ENCODE measurements at places on chromosomes 11 and 22. TPM values are rescaled to one million over a fixed set of nuclear protein-coding genes. Genes with fewer than 3 reads are reported as not detected.

The CDC42BPG gene
- 0.13 TPM for total RNA-seq

The SYNGR1 gene
- total RNA-seq = 7.2 TPM

The CYP2D6 gene
- total RNA-seq = 0.43 TPM

The GAL3ST3 gene
- total RNA-seq = 0.13 TPM

The CD248 gene
- total RNA-seq = 51.9 TPM

The MYEOV gene
- 1.2 TPM for total RNA-seq

The MS4A6E gene
- total RNA-seq = not detected

The OR51A2 gene
- total RNA-seq = not detected

The GTF2H1 gene
- 64.6 TPM for total RNA-seq

The FGF4 gene
- total RNA-seq = not detected

The CASP5 gene
- total RNA-seq = not detected

The KRTAP5-9 gene
- not detected for total RNA-seq

The HEPHL1 gene
- not detected for total RNA-seq

The SOX6 gene
- total RNA-seq = 2.5 TPM

The BBOX1 gene
- not detected for total RNA-seq

The LRRC32 gene
- total RNA-seq = 45.1 TPM

The SDHD gene
- 181 TPM for total RNA-seq

The FAM118A gene
- total RNA-seq = 21.9 TPM

The FAT3 gene
- 1.1 TPM for total RNA-seq

The RAB39A gene
- not detected for total RNA-seq

The OR52N4 gene
- not detected for total RNA-seq

The HORMAD2 gene
- not detected for total RNA-seq

The MS4A3 gene
- not detected for total RNA-seq

The ZNF280B gene
- 0.13 TPM for total RNA-seq

The PATE4 gene
- not detected for total RNA-seq

The MOV10L1 gene
- 1.5 TPM for total RNA-seq

The MRGPRF gene
- total RNA-seq = 65.7 TPM

The THY1 gene
- 89.7 TPM for total RNA-seq

The PDGFB gene
- total RNA-seq = 0.33 TPM

The GNAZ gene
- 3.1 TPM for total RNA-seq

The OR5M10 gene
- not detected for total RNA-seq

The ROBO4 gene
- 1.2 TPM for total RNA-seq

The SCARF2 gene
- total RNA-seq = 64.6 TPM

The IL17REL gene
- total RNA-seq = not detected

The SLC5A1 gene
- total RNA-seq = not detected

The APOBEC3F gene
- 7.6 TPM for total RNA-seq
